ENCODE measurements at places on chromosomes 3 and 15. TPM values are rescaled to one million over a fixed set of nuclear protein-coding genes. Genes with fewer than 3 reads are reported as not detected.

DNA sequence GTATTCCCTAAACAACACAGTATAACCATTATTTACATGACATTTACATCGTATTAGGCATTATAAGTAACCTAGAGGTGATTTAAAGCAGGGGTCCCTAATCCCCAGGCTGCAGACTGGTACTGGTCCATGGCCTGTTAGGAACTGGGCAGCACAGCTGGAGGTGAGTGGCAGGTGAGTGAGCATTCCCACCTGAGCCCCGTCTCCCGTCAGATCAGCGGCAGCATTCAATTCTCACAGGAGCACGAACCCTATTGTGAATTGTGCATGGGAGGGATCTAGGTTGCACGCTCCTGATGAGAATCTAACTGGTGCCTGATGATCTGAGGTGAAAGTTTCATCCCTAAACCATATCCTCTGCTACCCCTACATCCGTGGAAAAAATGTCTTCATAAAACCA, 138.2 kb downstream of the ATP10A start:
- DNase-seq, result no peak

DNA sequence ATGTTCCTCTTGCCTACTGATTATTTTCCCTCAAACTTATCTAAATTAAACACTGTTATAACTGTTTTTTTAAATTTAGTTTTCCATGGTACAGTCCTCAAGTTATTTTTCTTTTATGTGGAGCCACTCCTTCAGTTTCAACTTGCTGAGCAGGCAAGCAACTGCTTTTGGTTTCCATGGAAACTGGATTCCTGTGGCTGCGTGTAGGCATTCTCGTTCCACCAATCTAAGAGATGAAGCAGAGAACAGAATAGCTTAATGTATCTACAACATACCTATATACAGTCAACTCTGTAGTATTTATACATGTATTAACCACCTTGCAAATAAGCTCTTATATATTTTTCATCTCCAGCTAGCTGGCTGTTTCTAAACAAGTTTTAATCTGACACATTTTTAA, 25.8 kb upstream of the ANXA2 start:
- no peak for DNase-seq

DNA sequence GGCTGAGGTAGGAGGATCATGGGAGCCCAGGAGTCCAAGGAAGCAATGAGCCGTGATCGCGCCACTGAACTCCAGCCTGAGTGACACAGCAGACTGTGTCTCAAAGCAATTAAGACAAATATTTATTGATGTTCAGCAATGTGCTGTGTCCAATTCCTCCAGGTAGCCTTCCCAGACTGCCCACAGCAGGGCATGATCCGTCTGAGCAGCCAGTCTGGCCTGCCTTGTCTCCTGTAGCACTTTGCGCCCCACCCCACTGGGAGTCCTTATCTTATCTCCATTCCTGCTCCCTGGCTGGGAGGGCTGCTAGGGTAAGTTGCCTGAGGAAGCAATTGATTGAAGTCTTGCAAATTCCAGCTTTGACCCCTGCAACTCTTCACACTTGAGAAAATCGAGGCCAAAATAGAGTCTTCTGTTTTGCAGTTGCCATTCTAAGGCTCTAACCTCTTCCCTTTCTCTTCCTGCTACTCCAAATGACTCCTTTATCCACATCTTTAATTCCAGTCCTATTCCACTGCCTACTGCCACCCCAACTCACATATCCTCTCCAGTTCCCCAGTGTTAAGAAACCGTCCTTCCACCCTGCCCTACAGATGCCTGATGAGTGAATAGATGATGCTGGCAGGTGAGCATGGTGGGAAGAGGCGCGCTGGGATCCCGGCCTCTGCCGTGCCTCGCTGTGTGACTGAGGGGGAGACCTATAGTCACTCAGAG, 26.9 kb upstream of the LCTL start:
- DNase-seq, result no peak

Gene LEO1
- total RNA-seq, result 6.6 TPM

DNA sequence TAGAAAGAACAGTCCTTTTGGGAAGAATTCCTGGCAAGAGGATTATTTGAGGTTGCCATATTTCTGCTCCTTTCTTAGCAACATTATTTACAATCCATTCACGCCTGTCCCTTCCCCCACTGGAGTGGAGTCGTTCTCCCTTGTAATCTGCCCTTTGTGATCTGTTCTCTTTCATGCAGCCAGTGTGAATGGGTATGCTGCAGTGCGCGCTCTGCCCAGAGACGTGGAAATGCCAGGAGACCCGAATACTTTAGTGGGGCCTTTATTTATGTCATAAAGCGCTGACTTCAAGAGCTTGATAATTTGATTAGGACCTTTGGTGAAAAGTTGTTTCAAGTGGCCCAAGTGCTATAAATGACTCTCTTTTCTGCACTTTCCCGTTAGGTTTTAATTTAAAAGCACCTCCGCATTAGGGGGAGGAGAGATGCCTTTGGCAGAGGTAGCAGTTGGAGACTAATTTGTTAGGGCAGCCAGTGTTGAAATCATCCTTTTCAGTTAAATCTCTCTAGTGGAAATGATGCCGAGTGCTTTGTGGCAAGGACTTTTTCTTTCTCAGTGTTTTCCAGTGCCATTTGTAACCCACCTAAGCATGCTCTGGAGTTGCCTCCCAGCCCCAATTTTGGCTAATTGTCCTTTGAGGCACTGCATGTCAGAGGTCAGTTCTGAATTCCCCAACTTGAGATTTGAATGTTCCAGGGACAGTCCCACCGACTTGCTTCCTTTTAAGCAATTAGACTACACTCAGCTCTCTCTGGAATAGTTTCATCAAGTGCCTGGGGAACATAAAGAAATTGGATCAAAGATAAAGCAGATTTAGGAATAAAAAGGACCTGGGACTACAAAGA, 52.4 kb downstream of the PSMD6 start:
- DNase-seq, result no peak

Gene AMIGO3
- not detected for total RNA-seq

DNA sequence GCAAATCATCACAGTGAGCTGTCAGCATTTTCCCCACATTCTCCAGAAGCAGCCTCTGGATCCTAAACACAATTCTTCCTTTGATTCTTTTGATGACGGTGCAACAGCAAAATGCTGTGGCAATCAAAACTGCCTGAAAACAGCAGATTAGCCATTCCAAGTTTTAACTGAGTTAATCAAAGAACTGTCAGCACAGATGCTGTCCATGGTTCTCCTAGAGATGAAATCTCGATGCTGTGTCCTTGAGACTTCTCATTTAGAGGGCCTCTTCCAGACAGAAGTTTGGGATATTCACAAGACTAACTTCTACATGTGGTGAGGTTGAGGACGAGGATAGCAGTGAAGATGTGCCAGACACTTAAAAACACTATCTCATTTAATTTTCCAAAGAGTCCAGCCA, 50.4 kb upstream of the GYG1 start:
- no peak for DNase-seq

Gene COL7A1
- total RNA-seq, result 12.7 TPM

Gene REC114
- total RNA-seq, result 0.62 TPM

Gene THSD4
- total RNA-seq, result 176 TPM

DNA sequence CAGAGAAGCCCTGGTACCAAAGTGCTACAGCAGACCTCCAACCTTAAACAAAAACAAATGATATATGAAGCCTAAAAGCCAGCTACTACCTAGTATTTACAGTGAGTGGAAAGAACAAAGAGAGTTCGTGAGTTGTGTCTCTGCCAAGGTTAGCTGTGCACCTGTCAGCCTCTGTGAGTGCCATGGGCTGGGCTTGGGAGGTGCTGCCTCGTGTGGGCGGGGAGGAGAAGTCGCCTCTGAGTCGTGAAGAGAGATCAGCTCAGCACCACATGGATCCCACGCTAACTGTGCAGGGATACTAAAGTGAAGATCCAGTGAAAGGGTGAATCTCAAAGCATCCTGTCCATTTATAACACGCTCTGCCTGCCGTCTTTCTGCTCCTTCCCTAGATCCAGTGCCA, 101.9 kb downstream of the CHDH start:
- no peak for DNase-seq

- DNase-seq, result no peak
Measured at GRCh38 chr3:94234177-94234788, 171.4 kb downstream of the NSUN3 start.
